ENCODE measurements at places on chromosomes 4 and X.

GRCh38 chr4:174910271-174910670, 7.9 kb upstream of the ADAM29 start:
- no peak for DNase-seq

- DNase-seq = peak; percentile 16
These were observed 45.1 kb upstream of the KDR start for GRCh38 chr4:55170462-55170861.

GRCh38 chr4:15755321-15756155, 22.6 kb upstream of the CD38 start:
- DNase-seq = peak; percentile 13

GRCh38 chrX:110924871-110925270, 129.3 kb upstream of the CHRDL1 start:
- peak; percentile 1 for DNase-seq

GRCh38 chrX:108235986-108236385, 144.4 kb downstream of the ATG4A start:
- DNase-seq = no peak

DNA sequence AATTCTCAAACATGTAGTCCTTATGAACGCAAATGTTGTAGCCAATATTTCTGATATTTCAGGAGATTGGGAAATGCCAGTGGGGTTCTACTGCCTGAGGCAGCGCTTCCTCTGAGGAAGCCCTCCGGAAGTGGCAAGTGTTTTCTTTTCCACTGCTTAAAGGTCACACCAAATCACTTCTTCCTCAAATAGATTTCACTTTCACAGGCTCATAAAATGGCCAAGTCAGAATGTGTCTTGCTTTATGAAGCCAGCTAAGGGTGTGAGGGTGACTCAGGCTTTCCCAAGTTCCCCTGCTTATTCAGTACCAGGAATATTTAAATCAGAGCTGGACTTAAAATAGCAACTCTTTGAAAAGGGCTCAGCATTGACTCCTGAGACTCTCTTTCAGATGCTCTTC, 514.2 kb upstream of the DIPK2B start:
- peak; percentile 71 for DNase-seq

DNA sequence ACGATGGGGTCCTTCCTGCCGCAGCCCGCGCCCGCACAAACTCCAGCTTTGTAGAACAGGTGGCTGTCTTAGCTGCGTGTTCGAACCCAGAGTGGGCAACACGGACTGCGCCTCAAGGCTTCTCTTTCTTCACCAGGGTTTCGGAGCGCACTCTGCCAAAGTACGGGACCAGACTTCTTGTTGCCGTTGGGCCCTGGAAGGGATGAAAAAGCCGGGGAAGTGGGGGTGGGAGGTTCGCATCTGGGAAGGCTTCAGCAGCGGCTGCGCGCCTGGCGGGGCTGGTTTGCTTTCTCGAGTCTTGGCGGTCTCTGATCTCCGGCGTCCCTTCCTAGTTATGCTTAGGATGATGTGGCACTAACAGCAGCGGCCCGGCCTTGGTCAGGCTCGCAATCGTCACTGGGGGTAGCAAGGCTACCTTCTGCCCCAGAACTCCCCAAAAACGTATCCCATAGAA, 673 bp downstream of the PARM1 start:
- DNase-seq = no peak

- no peak for DNase-seq
These were observed 274.1 kb upstream of the MAGEB2 start for GRCh38 chrX:29941287-29941686.

GRCh38 chr4:36243355-36244256, 708 bp downstream of the ARAP2 start:
- DNase-seq = no peak

- no peak for DNase-seq
These were observed 4.9 kb upstream of the NAA11 start for GRCh38 chr4:79330720-79331119.

DNA sequence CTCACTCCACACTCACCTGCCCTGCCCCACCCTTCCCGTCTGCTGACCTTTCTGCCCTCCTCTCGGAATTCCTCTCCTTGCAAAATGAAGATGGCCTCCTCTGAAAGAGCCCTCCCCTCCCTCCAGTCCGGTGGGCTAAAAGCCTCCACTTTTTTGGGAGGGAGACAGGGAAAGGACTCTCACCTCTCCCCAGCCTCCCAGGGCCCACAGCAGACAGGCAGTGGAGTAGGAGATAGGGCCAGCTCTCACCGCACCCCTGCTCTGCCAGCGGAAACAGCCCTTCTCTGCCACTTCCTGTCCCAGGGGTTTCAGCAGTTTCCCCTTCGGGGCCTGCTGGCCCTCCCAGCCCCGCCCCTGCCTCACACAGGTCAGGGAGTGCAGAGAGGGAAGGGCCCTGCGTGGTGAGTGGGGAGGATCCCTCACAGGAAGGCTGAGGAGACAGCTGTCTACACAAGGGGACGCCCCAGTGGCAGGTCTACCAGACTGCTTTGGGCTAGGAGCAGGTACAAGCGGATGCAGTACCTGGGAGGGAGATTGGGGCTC, 18.2 kb downstream of the ELF4 start:
- DNase-seq = no peak

GRCh38 chr4:117481742-117482141, 396.4 kb upstream of the TRAM1L1 start:
- no peak for DNase-seq

DNA sequence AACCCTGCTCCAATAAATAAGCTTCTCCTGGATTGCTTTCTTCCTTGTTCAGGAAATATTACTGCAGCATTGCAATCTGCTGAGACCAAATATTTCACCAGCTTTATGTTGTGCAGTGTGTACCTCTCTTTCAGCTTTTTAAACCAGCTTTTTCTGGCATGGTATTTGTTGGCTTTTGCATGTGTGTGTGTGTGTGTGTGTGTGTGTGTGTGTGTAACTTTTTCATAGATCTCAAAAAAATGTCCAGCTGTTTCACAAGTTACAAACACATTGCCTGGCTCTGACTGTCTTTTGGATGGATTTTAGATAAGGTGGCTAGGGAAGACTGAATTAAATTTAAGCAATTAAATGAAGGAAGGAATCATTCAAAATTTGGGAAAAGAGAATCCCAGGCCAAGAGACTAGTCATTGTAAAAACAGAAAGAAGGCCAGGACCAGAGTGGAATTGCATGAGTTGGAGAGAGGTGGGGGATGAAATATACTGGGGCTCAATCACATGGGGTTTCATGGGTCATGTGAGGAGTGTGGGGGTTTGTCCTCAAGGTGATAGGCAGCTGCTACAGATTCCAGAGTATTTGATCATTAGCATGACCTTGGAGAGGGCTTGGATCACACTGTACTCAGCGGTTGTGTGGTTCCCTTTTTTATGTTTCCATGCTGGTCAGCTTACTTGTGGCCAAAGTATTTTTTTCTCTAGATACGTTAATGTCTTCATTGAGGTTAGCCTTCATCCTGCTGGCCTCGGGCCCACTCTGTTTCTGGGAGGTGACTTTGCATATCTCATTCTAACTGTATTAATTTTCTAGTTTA, 357.7 kb upstream of the BOD1L1 start:
- peak; percentile 62 for DNase-seq

DNA sequence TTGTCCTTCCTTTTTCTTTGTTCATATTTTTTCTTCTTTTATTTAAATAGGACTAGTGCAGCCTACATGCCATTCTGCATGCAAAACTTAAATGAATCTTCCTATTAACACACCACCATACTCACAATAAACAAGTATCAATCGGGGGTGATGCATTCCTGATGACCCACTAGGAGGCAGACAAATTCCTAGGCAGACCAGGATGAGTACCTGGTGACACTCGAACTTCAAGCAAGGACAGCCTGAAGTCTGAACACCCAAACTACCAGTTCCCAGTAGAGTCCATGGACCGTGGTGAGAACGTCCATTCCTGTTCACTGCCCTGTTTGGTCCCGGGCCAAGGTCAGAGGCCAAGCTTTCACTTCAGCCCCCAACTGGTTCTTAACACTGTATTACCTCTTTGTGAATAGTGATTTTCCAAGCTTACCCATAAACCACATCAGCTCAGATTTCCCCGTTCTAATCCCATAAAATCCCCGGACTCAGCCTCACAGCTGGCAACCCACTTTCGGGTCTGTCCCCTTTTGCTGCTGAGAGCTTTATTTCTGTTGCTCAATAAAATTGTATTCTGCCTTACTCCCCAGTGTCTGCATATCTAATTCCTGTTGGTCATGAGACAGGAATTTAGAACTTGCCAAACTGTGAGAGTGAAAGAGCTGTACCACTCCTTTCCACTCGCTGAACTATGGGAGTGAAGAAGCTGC, 1286.6 kb downstream of the FSTL5 start:
- no peak for DNase-seq

- no peak for DNase-seq
These were observed 66.5 kb downstream of the ELOVL6 start for GRCh38 chr4:110131916-110132315.

All from AG10803 (cell line).